ENCODE measurements at places on chromosomes 12 and 14. TPM values are rescaled to one million over a fixed set of nuclear protein-coding genes. Genes with fewer than 3 reads are reported as not detected.

- H3K27ac ChIP-seq = no peak overlapping the region
- H3K27me3 ChIP-seq = no peaks in the 10 kb centered on the region
These were observed 245.8 kb upstream of the PDZRN4 start for GRCh38 chr12:40942326-40942725.

DNA sequence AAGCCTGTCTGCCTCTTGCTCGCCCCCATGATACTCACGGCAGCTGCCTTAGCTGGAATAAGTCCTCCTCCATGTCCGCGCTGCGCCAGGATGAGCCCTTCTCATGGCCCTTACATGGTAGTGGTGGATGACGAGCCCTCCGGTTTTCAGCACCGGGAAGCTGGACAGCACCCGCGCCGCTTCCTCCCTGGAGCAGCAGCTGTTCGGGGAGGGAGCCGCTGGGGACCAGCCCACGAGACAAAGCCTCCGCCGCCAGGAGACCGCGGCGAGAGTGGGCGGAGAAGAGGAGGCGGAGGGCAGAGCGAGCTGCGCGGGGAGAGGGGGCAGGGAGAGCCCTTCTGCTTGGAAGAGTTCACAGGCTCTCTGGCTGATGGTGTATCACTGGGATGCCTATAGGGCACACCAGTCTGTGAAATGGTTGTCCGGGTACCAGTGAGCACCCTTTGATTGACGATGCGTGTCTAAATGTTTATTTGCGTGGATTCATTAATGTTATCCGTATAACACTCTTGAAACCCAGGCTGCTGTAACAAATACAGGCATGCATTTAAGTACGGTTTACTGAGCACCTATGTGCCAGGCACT, at the start of gene SVOP:
TSS of gene SVOP (minus strand) at position 273 of the 585 bp plus-strand sequence. CDS start at position 73, 200 bp downstream.
- no peak within 1 kb of the TSS for H3K27ac ChIP-seq
- no peaks in the 10 kb centered on the region for H3K27me3 ChIP-seq
- no peaks in the 10 kb centered on the region for H3K4me1 ChIP-seq
- H3K4me3 ChIP-seq = peak within 1 kb of the TSS; percentile 43
- H3K36me3 ChIP-seq = no peaks in the 10 kb centered on the region
- DNase-seq = peak; percentile 87

The PZP gene
- 0.20 TPM for total RNA-seq

The PPP1R1A gene
- 360 TPM for total RNA-seq

DNA sequence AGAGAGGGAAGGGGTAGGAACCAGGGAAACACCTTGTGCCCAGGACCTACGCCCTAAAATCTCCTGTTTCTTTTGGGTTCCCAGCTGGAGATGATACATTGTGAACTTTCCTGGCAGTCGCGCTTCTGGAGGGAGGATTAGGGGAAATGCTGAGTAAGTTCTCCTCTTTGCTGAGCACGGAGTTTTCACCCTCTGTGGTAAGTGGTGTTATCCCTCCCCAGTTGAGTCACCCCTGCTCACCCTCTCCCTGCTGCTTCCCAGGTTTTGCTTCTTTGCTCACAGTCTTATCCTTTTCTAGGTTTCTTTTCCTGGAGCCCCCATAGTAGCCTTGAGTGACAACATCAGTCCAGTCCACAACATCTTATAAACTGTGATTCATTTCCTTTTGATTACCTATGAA, 789.1 kb downstream of the TMEM121 start:
- H3K27me3 ChIP-seq = no peaks in the 10 kb centered on the region
- H3K4me3 ChIP-seq = no peak overlapping the region
- H3K4me1 ChIP-seq = no peaks in the 10 kb centered on the region
- no peak for DNase-seq
- no peaks in the 10 kb centered on the region for H3K36me3 ChIP-seq

The BCL11B gene
- total RNA-seq = 0.15 TPM

GRCh38 chr12:119512772-119513497, 80.6 kb upstream of the TMEM233 start:
- no peak overlapping the region for H3K27ac ChIP-seq
- no peaks in the 10 kb centered on the region for H3K4me1 ChIP-seq
- DNase-seq = no peak
- no peaks in the 10 kb centered on the region for H3K36me3 ChIP-seq

The PYGL gene
- 7.6 TPM for total RNA-seq

- no peak overlapping the region for H3K4me3 ChIP-seq
- H3K36me3 ChIP-seq = no peaks in the 10 kb centered on the region
- H3K4me1 ChIP-seq = no peaks in the 10 kb centered on the region
- DNase-seq = no peak
These were observed 519.8 kb upstream of the TMPO start for GRCh38 chr12:97995559-97995958.

DNA sequence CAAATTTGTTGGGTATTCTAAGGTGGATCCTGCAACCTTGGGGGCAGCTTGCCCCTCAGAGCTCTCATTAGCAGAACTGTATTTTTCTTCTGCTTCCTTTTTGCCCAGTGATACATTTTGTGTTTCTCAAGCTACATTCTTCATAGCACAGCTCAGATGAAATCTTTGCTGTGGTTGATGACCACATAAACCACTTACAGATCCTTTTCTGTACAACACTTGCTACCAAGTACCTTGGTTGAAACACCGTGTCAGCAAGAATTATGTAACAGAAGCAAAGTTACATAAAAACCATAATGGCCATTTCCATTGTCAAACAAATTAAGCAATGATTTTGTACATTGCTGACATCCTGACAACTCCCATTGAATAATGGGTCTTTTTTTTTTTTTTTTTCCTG, 9.7 kb upstream of the PLBD1 start:
- H3K27ac ChIP-seq = no peak overlapping the region
- no peaks in the 10 kb centered on the region for H3K4me1 ChIP-seq
- DNase-seq = no peak
- no peaks in the 10 kb centered on the region for H3K27me3 ChIP-seq
- no peak overlapping the region for H3K4me3 ChIP-seq

The TAS2R31 gene
- total RNA-seq = 0.34 TPM
